SK-N-SH (cell line): ENCODE measurements at places on chromosomes 1 and 21.
A peak's percentile ranks its signal among the peaks of the same experiment; 100 is the strongest.

DNA sequence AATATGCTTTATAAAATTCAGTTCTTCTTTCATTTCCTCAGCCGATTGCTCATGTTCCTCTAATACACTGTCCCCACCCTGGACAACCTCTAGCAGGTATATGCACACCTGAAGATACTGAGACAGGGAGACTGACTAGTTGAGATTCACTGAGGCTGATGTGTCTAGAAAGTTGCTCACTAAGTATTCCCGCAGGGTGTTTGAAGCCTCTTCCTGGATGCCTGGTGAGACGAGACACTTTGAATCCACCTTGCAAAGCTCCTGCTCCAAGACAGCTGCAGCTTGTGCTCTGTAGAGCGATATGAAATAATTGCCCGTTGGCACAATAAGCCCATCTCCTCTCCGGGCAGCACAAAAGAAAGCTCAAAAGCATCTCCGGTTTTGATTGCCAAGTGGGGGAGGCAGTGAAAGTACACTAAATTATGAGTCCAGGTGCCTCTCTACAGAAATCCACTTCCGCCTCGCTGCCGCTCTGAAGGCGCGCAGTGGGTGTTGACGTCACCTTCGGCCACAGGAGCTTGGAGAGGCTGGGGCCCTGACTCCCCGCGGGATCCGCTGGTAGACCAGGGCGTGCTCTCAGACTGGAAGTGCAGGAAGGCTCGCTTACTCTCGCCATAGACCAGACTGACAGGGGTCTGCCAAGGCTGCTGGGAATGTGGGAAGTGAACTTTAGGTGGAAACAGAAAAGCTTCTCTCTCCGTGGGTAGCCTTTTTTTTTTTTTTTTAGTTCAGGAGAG is 46.3 kb downstream of the GPA33 start:
- H3K27ac ChIP-seq = no peak overlapping the region
- DNase-seq = peak; percentile 67
- H3K27me3 ChIP-seq = no peaks in the 10 kb centered on the region; the same call in 1 of the 2 replicates
- H3K4me1 ChIP-seq = peaks cover 5% of the 10 kb centered on the region; the same call in 1 of the 2 replicates
- no peaks in the 10 kb centered on the region for H3K36me3 ChIP-seq

- DNase-seq = no peak
- no peaks in the 10 kb centered on the region; the same call in 1 of the 2 replicates for H3K4me1 ChIP-seq
- H3K36me3 ChIP-seq = no peaks in the 10 kb centered on the region
These were observed 20.5 kb upstream of the PDC start for GRCh38 chr1:186481303-186481888.

- no peak for DNase-seq
- no peaks in the 10 kb centered on the region for H3K4me1 ChIP-seq
- H3K4me3 ChIP-seq = no peak overlapping the region
- no peaks in the 10 kb centered on the region for H3K36me3 ChIP-seq
- no peak overlapping the region for H3K27ac ChIP-seq
These were observed 84.7 kb downstream of the PDE9A start for GRCh38 chr21:42737951-42738590.

- no peak for DNase-seq
- no peaks in the 10 kb centered on the region for H3K4me1 ChIP-seq
- no peaks in the 10 kb centered on the region; the same call in 1 of the 2 replicates for H3K27me3 ChIP-seq
- no peak overlapping the region for H3K4me3 ChIP-seq
These were observed 121.1 kb downstream of the FOXD2 start for GRCh38 chr1:47558601-47559593.

GRCh38 chr1:117598489-117598888 is 7.4 kb upstream of the TENT5C start:
- no peak for DNase-seq
- H3K27ac ChIP-seq = no peak overlapping the region
- no peaks in the 10 kb centered on the region for H3K4me1 ChIP-seq
- no peak overlapping the region for H3K4me3 ChIP-seq
- peaks cover 7% of the 10 kb centered on the region for H3K27me3 ChIP-seq

DNA sequence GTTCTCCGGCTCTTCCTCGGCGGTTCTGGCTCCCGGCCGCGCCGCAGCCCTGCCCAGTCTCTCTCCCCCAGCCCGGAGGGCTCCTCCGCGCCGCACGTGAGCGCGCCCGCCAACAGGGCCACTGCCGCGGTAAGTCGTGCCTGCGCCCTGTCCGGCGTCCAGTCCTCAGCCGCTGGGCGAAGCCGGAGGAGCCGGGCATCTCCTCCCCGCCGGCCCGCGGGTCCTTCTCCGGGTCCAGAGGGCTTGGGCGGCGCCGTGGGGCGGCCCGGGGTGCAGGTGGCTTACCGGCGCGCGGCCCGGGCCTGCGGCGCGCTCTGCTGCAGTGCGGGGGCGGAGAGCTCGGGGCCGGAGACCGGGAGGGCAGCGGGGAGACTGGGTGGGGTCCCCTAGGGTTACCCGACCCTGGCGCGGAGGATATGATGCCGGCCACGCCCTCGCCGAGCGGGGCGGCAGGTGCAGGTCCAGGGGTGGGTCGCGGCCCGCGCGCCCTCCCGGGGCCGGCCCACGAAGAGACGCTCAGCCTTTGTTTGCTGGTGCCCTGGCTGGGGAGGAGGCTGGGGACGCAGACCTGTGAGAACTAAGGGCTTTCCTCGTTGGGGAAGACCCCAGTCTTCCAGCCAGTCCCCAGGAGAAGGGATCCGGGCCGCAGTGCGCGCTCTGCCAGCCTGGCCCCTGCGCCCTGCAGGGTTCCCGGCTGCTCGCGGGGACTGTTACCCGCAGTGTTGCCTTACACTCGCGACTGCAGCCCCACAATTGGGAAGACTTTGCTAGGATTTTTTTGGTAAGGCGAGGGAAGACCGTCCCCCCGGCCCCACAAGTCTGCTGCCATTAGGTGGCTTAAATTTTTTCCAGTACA is at the start of gene DOP1B:
TSS of gene DOP1B (plus strand) at position 10 of the 856 bp plus-strand sequence. CDS start 7,910 bp downstream, outside the sequence.
- no peaks in the 10 kb centered on the region for H3K27me3 ChIP-seq
- peaks cover 6% of the 10 kb centered on the region; the same call in 1 of the 2 replicates for H3K4me1 ChIP-seq
- no peaks in the 10 kb centered on the region for H3K36me3 ChIP-seq
- H3K4me3 ChIP-seq = peak within 1 kb of the TSS; percentile 92
- peak within 1 kb of the TSS; percentile 58; the same call in 1 of the 2 replicates for H3K27ac ChIP-seq
- no peak for DNase-seq

- no peak overlapping the region for H3K4me3 ChIP-seq
- no peaks in the 10 kb centered on the region for H3K27me3 ChIP-seq
- H3K36me3 ChIP-seq = no peaks in the 10 kb centered on the region
- H3K4me1 ChIP-seq = no peaks in the 10 kb centered on the region; the same call in 1 of the 2 replicates
- no peak for DNase-seq
These were observed 17.2 kb downstream of the PODN start for GRCh38 chr1:53079251-53079650.

DNA sequence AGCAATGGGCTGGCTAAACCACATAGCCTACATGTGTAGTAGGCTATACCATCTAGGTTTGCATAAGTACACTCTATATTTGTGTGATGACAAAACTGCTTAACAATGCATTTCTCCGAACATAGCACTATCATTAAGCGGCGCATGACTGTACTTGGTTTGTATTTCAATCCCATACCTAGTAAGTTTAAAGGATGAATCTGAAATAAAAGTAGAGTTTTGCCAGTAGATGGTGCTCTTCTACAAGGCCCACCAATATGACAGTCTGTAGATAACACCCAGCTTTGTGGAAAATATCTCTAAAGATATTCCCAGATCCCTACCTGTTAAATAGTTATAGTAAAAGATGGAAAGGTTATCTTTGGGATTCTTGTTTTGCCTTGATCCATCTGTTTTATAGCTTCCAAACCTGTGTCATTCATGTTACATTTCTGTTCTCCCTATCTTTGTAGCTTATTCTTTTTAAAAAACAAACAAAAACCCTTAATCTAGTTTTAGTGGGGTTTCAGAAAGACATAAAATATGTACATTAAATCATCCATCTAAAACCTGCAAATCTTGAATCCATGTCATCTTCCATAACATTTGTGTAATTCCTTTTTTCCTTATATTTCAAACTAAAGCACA is 33.9 kb upstream of the ASPM start:
- no peaks in the 10 kb centered on the region; the same call in 1 of the 2 replicates for H3K4me1 ChIP-seq
- no peak overlapping the region for H3K4me3 ChIP-seq
- peak; percentile 38 for DNase-seq
- H3K27ac ChIP-seq = peak overlapping the region; percentile 10
- no peaks in the 10 kb centered on the region for H3K27me3 ChIP-seq

- DNase-seq = peak; percentile 32
- no peaks in the 10 kb centered on the region for H3K36me3 ChIP-seq
- peaks cover 3% of the 10 kb centered on the region; the same call in 1 of the 2 replicates for H3K27me3 ChIP-seq
- H3K4me1 ChIP-seq = no peaks in the 10 kb centered on the region
These were observed 35.7 kb upstream of the SUCO start for GRCh38 chr1:172497230-172497629.

DNA sequence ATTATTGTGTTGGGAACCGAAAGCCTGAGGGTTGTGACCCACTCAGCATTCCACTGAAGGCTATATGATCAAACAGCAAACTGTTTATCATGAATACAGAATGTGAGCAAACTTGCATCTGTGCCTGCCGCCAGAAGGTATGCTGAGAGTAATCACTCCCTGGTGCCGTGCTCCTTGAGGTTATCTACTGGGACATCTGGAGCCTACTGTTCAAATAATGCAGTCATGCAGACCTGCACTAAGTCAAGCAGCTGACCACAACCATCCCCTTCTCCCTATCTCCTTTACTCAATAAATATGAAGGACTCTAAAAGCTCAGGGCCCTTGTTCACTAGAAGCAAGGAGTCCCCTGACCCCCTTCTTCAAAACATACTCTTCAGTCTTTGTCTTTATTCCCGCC is 13.5 kb downstream of the GSTM5 start:
- H3K27ac ChIP-seq = no peak overlapping the region
- DNase-seq = no peak
- H3K36me3 ChIP-seq = no peaks in the 10 kb centered on the region

DNA sequence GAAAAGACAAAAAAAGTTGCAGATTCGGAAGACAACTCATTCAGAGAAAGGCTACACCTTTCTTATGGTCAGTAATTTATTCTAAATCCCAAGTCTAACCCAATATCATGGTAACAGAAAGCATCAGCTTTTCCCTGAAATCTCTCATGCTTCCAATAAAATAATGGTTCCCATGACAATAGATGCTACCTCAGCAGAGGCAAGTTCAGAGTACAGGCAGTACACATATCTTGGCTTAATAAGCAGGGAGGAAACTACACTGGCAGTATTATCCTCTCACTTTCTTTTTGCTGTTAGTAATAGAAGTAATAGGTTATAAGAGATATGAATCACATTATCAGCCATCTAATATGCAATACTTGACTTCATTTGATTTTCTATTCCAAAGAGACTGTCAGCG is 137.1 kb downstream of the DPYD start:
- peaks cover 36% of the 10 kb centered on the region for H3K36me3 ChIP-seq
- H3K4me3 ChIP-seq = no peak overlapping the region
- no peaks in the 10 kb centered on the region; the same call in 1 of the 2 replicates for H3K4me1 ChIP-seq
- H3K27me3 ChIP-seq = no peaks in the 10 kb centered on the region

DNA sequence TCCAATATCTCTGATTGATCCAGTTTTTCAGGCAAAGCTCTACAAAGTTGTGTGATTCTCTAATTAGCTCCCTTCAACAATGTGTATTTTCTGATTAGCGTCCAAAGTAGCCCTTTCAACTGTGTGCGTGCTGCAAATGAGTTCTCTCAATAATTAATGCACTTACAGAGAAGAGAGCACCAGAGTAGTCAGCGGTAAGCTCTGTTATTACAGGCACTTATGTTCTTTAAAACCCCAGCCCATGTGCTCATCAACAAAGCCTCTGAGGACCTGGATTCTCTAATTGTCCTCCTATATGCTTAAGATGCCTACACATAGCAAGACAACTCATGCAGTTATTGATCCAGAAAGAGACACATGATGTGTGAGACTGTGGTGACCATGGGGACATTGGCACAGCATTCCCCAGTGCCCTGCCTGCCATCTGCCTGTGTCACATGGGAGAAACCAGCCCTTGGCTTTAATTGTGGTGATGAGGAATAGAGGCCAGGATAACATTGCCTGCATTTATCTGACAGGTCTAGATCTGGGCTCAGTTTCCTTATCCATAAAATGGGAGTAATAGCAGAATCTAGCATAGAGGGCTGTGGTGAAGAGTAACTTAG is 151.7 kb downstream of the PCP4 start:
- no peak overlapping the region for H3K4me3 ChIP-seq
- no peak overlapping the region for H3K27ac ChIP-seq
- no peaks in the 10 kb centered on the region for H3K36me3 ChIP-seq
- no peaks in the 10 kb centered on the region for H3K4me1 ChIP-seq
- H3K27me3 ChIP-seq = no peaks in the 10 kb centered on the region
- no peak for DNase-seq

DNA sequence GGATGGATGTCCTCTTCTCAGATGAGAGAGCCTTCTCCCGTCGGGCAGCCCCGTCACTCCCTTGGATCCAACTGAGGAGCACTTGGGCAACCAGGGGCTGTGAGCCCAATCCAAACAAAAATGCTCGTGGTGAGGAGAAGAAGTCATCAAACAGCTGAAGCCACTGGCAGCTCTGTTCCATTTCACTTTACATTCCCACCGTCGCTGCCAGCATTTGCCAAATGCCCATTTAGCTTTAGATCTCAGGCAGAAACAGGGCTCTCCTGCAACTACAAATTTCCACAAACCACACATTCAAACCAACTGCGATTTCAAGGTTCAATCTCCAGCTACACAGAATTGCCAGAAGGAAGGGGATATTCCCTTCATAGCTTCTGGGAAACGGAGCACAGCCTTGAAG is 634.6 kb downstream of the SMYD3 start:
- no peaks in the 10 kb centered on the region for H3K27me3 ChIP-seq
- peaks cover 87% of the 10 kb centered on the region for H3K4me1 ChIP-seq
- peak overlapping the region; percentile 96 for H3K27ac ChIP-seq
- H3K36me3 ChIP-seq = no peaks in the 10 kb centered on the region

- DNase-seq = no peak
- no peaks in the 10 kb centered on the region for H3K27me3 ChIP-seq
- H3K4me1 ChIP-seq = no peaks in the 10 kb centered on the region; the same call in none of the 2 replicates
- H3K4me3 ChIP-seq = no peak overlapping the region
- H3K36me3 ChIP-seq = no peaks in the 10 kb centered on the region
These were observed 345.1 kb upstream of the SNX7 start for GRCh38 chr1:98316286-98316905.
